Activated naive CD8-positive, alpha-beta T cell treated with anti-CD3 and anti-CD28 coated beads, Interleukin-2, amount 10 ng/mL, durations not matched to agents 7 days and 5 days (primary cell): ENCODE measurements at places on chromosomes 11 and 22. TPM values are rescaled to one million over a fixed set of nuclear protein-coding genes. Genes with fewer than 3 reads are reported as not detected.

GRCh38 chr11:11467312-11467711 is 114.3 kb upstream of the CSNK2A3 start:
- DNase-seq = no peak

- no peak for DNase-seq
Observed at GRCh38 chr11:103737747-103738146, 298.7 kb upstream of the DDI1 start.

DNA sequence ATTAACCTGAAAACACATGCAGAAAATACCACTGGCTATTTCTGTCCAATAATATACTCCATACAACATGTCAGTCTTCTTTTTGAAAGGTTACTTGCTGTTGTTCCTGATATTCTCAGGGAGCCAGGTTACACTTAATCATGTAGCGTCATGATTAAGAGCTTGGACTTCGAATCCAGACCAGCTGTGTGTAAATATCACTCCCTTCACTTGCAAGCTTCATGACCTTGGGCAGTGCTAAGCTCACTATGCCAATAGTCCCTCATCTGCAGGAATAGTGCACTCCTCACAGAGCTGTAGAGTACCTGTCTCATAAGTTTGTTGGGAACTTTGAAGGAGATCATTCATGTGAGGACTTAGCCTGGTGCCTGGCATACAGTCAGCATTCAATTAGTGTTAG is 1.9 kb downstream of the HTR3B start:
- DNase-seq = no peak

DNA sequence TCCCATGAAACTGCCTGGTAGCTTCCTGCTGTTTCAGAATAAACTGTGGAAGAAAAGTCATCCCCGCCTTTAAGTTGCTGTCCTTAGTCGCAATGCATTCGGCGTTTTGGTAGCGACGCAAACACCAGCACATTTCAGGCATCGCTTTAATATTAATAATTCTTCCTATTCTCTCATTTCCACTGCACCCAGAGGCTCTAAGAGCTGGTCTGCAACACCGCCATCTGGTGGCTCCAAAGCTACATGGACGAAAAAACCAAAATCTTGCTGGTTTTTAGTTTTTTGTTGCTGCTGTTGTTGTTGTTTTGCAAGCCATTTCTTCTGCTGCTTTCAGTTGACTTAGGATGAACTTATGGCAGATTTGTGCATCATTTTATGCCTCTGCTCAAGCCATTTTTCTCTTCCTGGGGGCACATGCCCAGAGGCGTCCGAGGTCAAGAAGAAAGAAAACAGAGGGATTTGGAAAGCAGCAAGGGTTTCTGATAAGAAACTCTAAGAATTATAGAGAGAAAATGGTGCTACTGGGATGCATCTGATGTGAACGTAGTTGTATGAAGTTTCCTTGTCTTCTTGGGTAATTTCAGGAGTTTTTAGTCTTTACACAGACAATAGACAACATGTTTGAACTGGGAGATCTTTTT is 345.4 kb upstream of the KIRREL3 start:
- no peak for DNase-seq

DNA sequence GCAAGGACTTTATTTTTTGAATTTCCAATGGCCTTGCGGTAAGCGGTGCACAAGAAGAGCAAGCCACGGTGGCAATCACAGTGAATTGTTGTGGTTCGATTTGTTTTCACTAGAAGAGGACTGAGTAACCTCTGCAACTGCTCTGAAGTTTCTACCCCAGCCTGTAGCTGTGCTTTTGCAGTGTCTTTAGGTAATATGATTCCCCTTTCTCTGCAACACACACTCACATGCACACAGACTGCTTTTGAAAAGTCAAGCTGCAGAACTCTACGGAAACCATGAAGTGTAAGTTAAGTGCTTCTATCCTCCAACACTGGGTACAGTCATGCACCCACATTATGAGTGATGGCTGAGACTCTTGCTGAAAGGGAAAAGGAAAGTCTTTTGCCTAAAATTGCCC is 38.4 kb downstream of the CD44 start:
- DNase-seq = no peak

DNA sequence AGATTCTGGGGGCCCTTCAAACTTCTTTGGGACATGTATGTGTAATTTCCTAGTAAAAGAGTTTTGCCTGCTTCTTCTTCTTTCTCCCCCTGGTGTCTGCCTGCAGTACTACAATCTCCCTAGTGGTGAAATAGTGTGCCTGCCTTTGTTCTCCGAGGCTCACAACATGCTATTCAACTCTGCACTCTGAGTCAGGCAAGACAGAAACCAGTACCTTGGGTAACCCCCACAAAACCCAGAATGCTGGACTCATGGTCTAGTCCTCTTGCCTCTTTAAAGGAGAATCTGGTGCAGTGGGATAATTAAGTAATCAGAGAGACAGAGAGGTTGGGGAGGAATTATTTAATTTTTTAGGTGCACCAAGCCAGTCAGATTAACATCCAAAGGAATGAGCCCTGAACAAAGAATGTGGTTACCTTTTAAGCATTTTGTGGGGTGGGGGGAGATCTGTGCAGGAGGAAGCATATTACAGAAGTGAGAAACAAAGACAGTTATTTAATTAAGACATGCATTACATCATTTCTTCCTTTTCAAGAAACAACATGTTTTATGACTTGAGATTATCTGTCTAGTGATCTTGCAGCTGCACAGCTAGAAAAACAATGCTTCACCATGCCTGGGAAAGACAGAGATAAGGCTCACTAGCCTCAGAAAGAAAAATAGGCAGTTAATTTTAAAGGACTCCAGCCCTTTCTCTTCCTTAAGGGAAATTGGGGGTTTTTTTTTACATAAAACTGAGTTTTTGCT is 11.0 kb upstream of the MS4A6A start:
- no peak for DNase-seq

- no peak for DNase-seq
Observed at GRCh38 chr11:30186748-30187147, 44.1 kb upstream of the FSHB start.

FOLR3 gene
- total RNA-seq = not detected

MUC5AC gene
- total RNA-seq = not detected

NELL1 gene
- not detected for total RNA-seq

TMEM109 gene
- total RNA-seq = 102 TPM
